Psoas muscle (tissue), 8 donors: ENCODE measurements at places on chromosomes 3 and 15. TPM values are rescaled to one million over a fixed set of nuclear protein-coding genes. Genes with fewer than 3 reads are reported as not detected.
A peak's percentile ranks its signal among the peaks of the same experiment; 100 is the strongest.

DNA sequence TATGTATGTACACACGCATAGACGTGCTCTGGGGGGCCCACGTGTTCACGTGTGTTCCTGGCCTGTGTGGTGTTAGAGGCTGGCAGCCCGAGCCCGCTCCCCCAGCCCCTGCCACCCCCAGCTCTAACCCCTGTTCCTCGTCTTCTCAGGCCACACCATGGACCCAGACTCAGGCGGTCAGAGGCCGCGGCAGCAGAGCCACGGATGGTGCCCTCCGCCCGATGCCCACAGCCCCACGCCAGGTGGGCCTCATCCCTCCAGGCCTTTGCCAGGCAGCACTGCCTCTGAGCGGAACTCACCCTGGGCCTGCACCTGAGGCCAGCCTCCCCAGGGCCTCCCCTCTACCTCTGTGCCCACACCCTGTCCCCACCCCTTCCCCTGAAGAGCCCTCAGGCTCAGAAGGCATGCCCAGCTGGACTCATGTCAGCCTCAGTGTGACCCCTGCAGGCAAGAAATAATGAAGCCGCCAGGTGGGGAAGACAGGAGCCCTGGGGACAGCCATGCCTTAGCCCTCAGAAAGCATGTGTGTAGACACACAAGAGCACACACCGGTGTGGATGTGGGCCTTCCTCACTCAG is 16.4 kb upstream of the GNAT1 start:
- peaks cover 30% of the 10 kb centered on the region for H3K36me3 ChIP-seq
- H3K27ac ChIP-seq, result no peak overlapping the region
- DNase-seq, result no peak
- no peak overlapping the region for H3K4me3 ChIP-seq
- no peaks in the 10 kb centered on the region for H3K27me3 ChIP-seq

GRCh38 chr3:119627461-119627860 is 29.8 kb downstream of the PLA1A start:
- no peaks in the 10 kb centered on the region for H3K27me3 ChIP-seq
- no peak overlapping the region for H3K4me3 ChIP-seq
- DNase-seq, result no peak
- H3K4me1 ChIP-seq, result peaks cover 61% of the 10 kb centered on the region
- no peaks in the 10 kb centered on the region for H3K36me3 ChIP-seq
- peak overlapping the region; percentile 64 for H3K27ac ChIP-seq

- H3K4me1 ChIP-seq, result peaks cover 16% of the 10 kb centered on the region
- no peak overlapping the region for H3K27ac ChIP-seq
- H3K36me3 ChIP-seq, result peaks cover 23% of the 10 kb centered on the region
- no peak for DNase-seq
- H3K4me3 ChIP-seq, result no peak overlapping the region
These were observed 2.5 kb downstream of the EEFSEC start for GRCh38 chr3:128155616-128156360.

DNA sequence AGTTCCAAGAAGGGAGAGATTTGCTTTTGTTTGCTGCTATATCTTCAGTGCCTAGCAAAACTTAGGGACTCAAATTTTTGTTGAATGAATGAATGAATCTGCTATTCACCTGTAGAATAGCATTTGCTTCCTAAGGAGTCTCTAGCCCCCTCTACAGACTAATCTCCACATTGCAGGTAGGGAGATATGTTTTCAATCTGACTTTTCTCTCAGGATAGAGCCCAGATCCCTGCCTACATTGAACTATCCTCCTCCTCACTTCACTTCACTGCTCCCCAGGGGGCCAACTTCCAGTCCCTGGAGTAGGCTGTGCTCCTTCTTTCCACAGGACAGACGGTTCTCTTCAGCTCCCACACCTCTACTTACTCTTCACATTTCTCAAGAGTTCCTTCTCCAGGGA is 81.9 kb upstream of the PTX3 start:
- DNase-seq, result no peak
- no peaks in the 10 kb centered on the region for H3K36me3 ChIP-seq
- no peaks in the 10 kb centered on the region for H3K27me3 ChIP-seq

DNA sequence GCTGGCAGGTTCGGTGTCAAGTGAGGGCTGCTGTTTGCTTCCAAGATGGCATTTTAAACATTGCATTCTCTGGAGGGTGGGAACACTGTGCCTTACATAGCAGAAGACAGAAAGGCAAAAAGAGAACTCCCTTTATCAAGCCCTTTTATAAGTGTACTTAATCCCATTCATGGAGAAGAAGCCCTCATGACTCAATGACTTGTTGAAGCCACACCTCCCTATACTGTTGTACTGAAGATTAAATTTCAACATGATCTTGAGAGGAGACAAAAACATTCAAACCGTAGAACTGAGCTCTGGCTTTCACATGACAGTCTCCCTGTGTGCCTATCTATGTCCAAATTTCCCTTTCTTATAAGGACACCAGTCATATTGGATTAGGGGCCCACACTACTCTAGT is 443.4 kb upstream of the CDIN1 start:
- H3K36me3 ChIP-seq, result no peaks in the 10 kb centered on the region
- no peaks in the 10 kb centered on the region for H3K4me1 ChIP-seq
- no peak overlapping the region for H3K27ac ChIP-seq
- no peak overlapping the region for H3K4me3 ChIP-seq
- no peaks in the 10 kb centered on the region for H3K27me3 ChIP-seq

GRCh38 chr15:38440353-38441129 is 13.4 kb upstream of the FAM98B start:
- DNase-seq, result no peak
- no peak overlapping the region for H3K4me3 ChIP-seq
- no peaks in the 10 kb centered on the region for H3K27me3 ChIP-seq
- no peaks in the 10 kb centered on the region for H3K4me1 ChIP-seq

DNA sequence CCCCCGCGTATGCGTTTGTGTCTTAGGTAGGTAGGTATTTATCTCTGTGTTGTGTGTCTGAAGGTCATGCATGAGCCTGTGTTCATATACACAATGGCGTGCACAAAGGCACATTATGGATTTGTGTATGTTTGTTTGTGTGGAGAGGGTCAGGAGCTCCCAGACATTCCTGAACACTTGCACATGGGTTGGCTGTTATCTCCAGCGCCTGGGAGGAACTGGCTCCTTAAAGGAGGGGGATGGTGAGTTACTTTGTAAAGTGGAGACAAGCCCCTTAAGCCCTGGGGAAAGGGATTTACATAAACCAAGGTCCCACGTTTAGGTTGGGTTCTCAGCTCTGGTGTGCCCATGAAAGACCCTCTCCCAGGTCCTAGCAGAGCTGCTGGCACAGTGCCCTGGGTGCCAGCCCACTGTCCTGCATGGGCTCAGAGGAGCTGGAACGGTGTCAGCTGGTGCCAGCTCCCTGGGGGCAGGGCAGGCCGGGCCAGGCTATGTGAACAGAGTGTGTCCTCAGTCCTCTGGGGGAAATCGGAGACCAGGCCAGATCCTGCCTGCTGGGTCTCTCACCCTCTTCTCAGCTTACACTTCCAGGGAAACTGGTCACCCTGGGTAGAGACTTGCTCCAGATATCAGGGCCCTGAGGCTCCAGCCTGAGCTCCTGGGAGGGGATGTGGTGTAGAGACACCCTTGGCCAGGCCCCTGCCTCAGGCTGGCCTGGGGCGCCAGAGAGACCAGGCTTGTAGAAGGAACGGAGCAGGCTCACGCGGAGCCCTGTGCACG is 25.1 kb downstream of the SNX33 start:
- H3K27me3 ChIP-seq, result no peaks in the 10 kb centered on the region
- peaks cover 35% of the 10 kb centered on the region for H3K4me1 ChIP-seq
- peak overlapping the region; percentile 56 for H3K27ac ChIP-seq
- no peak for DNase-seq

DNA sequence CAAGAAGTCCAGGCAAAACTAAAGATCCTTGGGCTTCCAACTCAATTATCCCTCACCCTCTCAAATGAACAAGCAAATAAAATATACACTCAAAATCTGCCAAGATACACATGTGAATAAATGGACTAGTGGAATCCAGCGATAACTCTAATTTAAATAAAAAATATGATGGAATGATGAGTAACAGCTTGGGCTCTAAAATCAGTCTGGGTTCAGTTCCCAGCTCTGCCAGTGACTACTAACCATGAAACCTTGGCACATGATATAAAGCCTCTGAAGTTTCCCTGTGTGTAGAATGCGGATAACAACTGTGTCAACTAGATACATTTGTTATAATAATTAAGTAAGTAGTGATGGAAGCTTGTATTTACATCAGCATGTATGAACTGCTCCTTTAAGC is 81.3 kb downstream of the CADPS start:
- H3K27me3 ChIP-seq, result no peaks in the 10 kb centered on the region
- no peak overlapping the region for H3K27ac ChIP-seq
- H3K4me1 ChIP-seq, result no peaks in the 10 kb centered on the region
- no peak overlapping the region for H3K4me3 ChIP-seq

DNA sequence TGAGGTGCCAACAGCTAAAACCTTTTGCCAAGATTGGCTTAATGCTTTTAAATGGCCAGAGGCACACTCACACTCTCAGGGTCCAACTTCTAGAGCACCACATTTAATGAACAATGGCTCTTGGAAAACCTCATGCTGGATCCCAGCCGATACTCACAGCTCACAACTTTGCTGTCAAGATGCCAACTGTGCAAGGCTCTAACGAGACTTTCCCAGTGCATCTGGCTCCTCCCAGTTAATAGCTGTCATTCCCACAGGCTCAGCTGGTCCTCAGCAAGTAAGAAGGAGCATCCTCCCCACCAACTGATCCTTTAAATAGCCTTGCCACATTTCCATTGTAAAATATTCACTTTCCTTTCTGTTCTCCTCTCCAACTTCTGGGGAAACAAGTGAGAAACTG is 20.3 kb upstream of the FRMD4B start:
- H3K36me3 ChIP-seq, result no peaks in the 10 kb centered on the region
- H3K4me3 ChIP-seq, result no peak overlapping the region
- no peaks in the 10 kb centered on the region for H3K4me1 ChIP-seq
- DNase-seq, result no peak

DNA sequence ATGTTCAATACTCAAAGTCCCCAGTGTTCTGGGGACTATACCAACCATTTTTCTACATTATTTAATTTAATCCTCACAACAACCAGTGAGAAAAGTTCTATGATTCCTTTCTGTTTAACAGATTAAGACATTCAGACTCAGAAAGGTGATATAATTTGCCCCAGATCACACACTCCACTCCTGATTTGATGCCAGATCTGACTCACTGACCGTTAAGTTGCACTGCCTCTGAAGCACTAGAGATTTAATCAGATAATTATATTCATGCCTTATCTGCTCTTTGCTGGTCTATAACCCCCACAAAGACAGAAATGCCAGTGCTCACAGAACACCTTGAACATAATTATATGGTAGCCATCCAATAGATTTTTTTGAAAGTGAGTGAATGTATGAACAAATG is 501.0 kb downstream of the IGSF11 start:
- no peak overlapping the region for H3K27ac ChIP-seq
- no peak overlapping the region for H3K4me3 ChIP-seq
- no peaks in the 10 kb centered on the region for H3K27me3 ChIP-seq
- no peak for DNase-seq
- H3K4me1 ChIP-seq, result no peaks in the 10 kb centered on the region
- H3K36me3 ChIP-seq, result no peaks in the 10 kb centered on the region

GRCh38 chr3:57160076-57160764 is 4.9 kb downstream of the IL17RD start:
- H3K36me3 ChIP-seq, result no peaks in the 10 kb centered on the region
- H3K4me1 ChIP-seq, result peaks cover 8% of the 10 kb centered on the region
- no peak overlapping the region for H3K4me3 ChIP-seq
- H3K27ac ChIP-seq, result no peak overlapping the region
- no peaks in the 10 kb centered on the region for H3K27me3 ChIP-seq

GRCh38 chr3:153285194-153285641 is 123.2 kb downstream of the RAP2B start:
- H3K4me3 ChIP-seq, result no peak overlapping the region
- H3K4me1 ChIP-seq, result no peaks in the 10 kb centered on the region
- no peaks in the 10 kb centered on the region for H3K27me3 ChIP-seq
- no peak overlapping the region for H3K27ac ChIP-seq
- H3K36me3 ChIP-seq, result no peaks in the 10 kb centered on the region
- no peak for DNase-seq

GRCh38 chr3:146157325-146158060 is 3.5 kb downstream of the PLOD2 start:
- H3K27ac ChIP-seq, result peak overlapping the region; percentile 85
- DNase-seq, result no peak
- H3K36me3 ChIP-seq, result no peaks in the 10 kb centered on the region
- no peaks in the 10 kb centered on the region for H3K27me3 ChIP-seq
- no peaks in the 10 kb centered on the region for H3K4me1 ChIP-seq

GRCh38 chr3:20218215-20218614 is 32.2 kb upstream of the SGO1 start:
- H3K27ac ChIP-seq, result no peak overlapping the region
- H3K27me3 ChIP-seq, result no peaks in the 10 kb centered on the region
- H3K36me3 ChIP-seq, result no peaks in the 10 kb centered on the region
- DNase-seq, result no peak
- H3K4me1 ChIP-seq, result no peaks in the 10 kb centered on the region

DNA sequence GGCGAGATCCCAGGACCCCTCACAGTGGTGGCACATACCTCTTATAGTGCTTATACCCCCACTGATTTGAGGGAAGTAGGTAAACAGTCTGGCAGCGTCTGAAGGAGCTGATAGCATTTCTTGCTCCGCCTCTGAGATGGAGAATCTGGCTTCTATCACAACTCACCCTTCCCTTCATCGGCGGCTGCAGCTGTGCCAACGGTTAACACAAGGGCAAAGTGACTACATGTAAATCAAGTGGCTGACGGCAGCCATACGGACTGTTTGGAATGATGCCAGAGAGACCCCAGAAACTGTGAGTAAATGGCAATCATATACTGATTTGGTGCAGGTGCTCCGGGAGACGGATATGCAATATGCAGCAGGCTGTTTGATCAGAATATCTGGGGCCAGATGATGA is 66.8 kb upstream of the UNC13C start:
- no peak for DNase-seq
- H3K36me3 ChIP-seq, result no peaks in the 10 kb centered on the region
- H3K4me3 ChIP-seq, result no peak overlapping the region
- no peaks in the 10 kb centered on the region for H3K27me3 ChIP-seq
- H3K4me1 ChIP-seq, result no peaks in the 10 kb centered on the region

GRCh38 chr3:23991683-23992628 is 46.9 kb downstream of the NR1D2 start:
- DNase-seq, result no peak
- no peak overlapping the region for H3K4me3 ChIP-seq
- H3K36me3 ChIP-seq, result no peaks in the 10 kb centered on the region
- no peak overlapping the region for H3K27ac ChIP-seq

- no peak overlapping the region for H3K27ac ChIP-seq
- H3K4me3 ChIP-seq, result no peak overlapping the region
- no peaks in the 10 kb centered on the region for H3K36me3 ChIP-seq
- no peak for DNase-seq
- no peaks in the 10 kb centered on the region for H3K27me3 ChIP-seq
- H3K4me1 ChIP-seq, result no peaks in the 10 kb centered on the region
These were observed 511.4 kb upstream of the CBLB start for GRCh38 chr3:106380232-106380631.

SEMA3G gene
- total RNA-seq, result 12.8 TPM

CCNB2 gene
- total RNA-seq, result 0.25 TPM

THRB gene
- 31.4 TPM for total RNA-seq

CNTN6 gene
- total RNA-seq, result not detected

MUSTN1 gene
- total RNA-seq, result 138 TPM

CD86 gene
- 1.1 TPM for total RNA-seq

HDC gene
- total RNA-seq, result 0.42 TPM

PIF1 gene
- 0.52 TPM for total RNA-seq

TM4SF18 gene
- 6.2 TPM for total RNA-seq
